ENCODE measurements at places on chromosomes 7 and 10. TPM values are rescaled to one million over a fixed set of nuclear protein-coding genes. Genes with fewer than 3 reads are reported as not detected.

DNA sequence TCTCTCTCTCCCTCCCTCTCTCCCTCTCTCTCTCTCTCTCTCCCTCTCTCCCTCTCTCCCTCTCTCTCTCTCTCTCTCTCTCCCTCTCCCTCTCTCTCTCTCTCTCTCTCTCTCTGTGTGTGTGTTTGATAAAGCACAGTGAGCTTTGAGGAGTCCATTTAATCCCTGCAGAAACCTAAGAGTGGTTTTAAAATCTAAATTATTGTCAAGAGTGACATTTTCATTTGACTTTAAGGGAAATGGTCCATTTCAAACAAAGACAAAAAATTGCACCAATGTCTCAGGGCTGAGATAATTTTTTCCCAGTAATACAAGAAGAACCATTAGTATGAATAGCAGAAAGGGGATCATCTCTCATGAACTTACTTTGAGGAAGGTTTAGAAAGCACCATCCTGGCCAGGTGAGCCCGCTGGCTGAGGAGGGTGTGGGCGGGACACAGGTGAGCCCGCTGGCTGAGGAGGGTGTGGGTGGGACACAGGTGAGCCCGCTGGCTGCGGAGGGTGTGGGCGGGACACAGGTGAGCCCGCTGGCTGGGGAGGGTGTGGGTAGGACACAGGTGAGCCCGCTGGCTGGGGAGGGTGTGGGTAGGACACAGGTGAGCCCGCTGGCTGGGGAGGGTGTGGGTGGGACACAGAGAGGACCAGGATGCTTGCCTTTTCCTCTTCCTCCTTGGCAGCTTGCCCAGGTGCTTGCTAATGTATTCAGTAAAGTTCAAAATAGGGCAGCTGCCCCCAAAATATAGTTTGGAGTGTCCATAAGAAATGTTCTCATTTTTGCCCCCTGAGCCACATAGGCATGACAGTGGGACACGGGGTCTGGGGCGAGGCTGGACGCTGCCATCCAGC lies 125.0 kb downstream of the DNAJB6 start:
- H3K36me3 ChIP-seq = no peaks in the 10 kb centered on the region
- H3K27ac ChIP-seq = no peak overlapping the region
- peaks cover 22% of the 10 kb centered on the region for H3K27me3 ChIP-seq
- H3K4me3 ChIP-seq = no peak overlapping the region

DNA sequence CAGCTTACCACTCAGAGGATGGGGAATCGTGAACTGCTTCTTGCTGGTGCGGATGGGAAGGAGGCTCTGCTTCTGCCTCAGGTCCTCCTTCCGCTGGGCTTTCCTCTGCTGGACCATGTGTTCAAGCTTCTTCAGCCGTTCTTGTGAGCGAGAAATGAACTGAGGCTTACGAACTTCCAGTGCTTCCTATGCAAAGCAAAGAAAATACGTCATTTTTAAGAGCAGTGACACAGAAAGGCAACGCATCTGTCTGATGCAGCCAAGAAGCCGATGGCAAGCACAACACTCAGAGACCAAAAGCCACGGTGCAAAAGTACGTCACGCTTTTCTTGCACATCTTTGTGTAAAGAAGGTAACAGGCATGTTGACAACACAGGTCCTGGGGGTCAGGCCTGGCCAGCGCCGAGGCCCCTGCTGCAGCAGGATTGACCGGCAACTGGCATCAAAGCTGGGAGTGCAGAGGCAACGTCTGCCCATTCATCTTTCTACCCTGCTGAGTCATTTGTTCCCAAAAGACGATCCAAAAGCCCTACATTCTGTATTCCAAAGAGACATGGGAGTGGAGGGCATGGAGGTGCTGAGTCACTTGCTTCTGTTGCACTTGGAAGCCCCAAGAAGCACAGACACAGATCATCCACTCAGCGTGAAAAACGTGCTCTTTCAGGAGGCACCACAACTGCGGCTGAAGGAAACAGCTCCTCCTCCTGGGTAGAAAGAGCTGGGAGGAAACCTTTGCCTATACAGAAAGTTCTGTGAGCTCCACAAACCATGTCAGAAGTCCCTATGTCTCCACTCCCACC lies 71.0 kb upstream of the ADAM12 start:
- H3K27ac ChIP-seq = no peak overlapping the region
- no peaks in the 10 kb centered on the region for H3K27me3 ChIP-seq
- no peak overlapping the region for H3K4me3 ChIP-seq
- no peak for DNase-seq
- no peaks in the 10 kb centered on the region for H3K4me1 ChIP-seq
- no peaks in the 10 kb centered on the region for H3K36me3 ChIP-seq

DNA sequence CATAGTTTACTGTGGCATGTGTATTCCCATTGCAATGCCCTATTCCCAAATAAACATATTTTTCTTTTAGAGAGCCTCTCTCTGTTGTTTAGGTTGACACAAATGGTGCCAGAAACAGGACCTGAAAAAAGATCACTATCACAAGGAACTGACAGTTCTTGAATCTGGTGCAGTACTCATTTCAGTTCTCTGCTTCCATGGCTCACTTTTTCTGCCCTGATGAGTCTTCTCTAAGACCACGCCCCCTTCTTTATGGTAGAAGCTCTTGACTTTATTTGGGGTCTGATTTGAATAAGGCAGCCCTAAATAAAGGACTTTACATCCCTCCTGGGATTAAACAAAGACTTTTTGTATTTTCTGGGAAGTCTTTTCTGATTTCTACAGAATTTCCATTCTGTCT lies 3.5 kb upstream of the CCDC126 start:
- peaks cover 8% of the 10 kb centered on the region for H3K4me1 ChIP-seq
- H3K27me3 ChIP-seq = no peaks in the 10 kb centered on the region
- no peaks in the 10 kb centered on the region for H3K36me3 ChIP-seq
- DNase-seq = no peak
- H3K27ac ChIP-seq = no peak overlapping the region
- no peak overlapping the region for H3K4me3 ChIP-seq

DNA sequence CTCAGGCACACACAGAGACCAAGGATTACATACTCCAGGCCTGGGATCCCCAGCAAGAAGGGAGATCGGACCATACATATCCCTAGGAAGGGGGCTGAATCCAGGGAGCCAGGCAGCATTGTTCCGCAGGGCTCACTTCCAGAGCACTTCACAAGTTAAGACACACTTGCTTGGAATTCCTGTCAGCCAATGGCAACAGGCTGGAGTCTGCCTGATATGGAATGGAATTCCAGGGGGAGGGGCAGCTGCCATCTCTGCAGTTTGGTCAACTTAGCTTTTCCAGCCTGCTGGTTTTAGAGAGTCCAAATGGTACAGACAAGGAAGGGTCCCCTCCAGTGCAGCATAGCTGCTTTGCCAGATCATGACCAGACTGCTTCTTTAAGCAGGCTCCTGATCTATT lies 290.0 kb upstream of the GLI3 start:
- H3K36me3 ChIP-seq = no peaks in the 10 kb centered on the region
- no peak overlapping the region for H3K27ac ChIP-seq
- no peaks in the 10 kb centered on the region for H3K4me1 ChIP-seq
- H3K27me3 ChIP-seq = no peaks in the 10 kb centered on the region
- H3K4me3 ChIP-seq = no peak overlapping the region
- DNase-seq = no peak

- peaks cover 18% of the 10 kb centered on the region for H3K4me1 ChIP-seq
- no peak overlapping the region for H3K4me3 ChIP-seq
- no peak for DNase-seq
- H3K36me3 ChIP-seq = peaks cover 10% of the 10 kb centered on the region
- H3K27me3 ChIP-seq = no peaks in the 10 kb centered on the region
Observed at GRCh38 chr10:102286216-102286615, 40.9 kb downstream of the GBF1 start.

- DNase-seq = no peak
- H3K36me3 ChIP-seq = peaks cover 38% of the 10 kb centered on the region
- H3K27me3 ChIP-seq = no peaks in the 10 kb centered on the region
- no peak overlapping the region for H3K4me3 ChIP-seq
- peak overlapping the region; percentile 67 for H3K27ac ChIP-seq
Observed at GRCh38 chr10:102802920-102803534, 34.2 kb downstream of the CYP17A1 start.

GRCh38 chr7:8384901-8385300 lies 48.5 kb upstream of the NXPH1 start:
- no peaks in the 10 kb centered on the region for H3K4me1 ChIP-seq
- H3K4me3 ChIP-seq = no peak overlapping the region
- no peak overlapping the region for H3K27ac ChIP-seq
- H3K36me3 ChIP-seq = no peaks in the 10 kb centered on the region

DNA sequence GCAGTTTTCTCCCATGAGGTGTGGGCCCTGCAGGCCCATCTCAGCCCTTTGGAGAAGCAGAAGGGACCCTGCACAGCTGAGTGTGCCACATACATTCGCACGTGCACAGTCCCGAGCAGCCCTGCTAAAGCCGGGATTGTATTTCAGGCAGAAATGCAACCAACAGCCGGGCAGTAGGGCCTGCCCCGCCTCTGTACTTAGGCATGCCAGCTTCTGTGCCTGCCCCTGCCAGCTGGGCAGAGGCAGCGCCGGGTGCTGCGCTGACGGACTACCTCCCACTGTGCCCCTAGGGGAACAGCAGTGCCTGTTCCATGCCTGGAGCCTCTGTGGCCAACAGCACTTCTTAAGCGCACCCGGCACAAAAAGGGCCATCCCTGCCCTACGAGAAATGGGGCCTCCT lies 170.3 kb downstream of the NEURL1 start:
- H3K4me3 ChIP-seq = no peak overlapping the region
- peak; percentile 59 for DNase-seq
- peaks cover 6% of the 10 kb centered on the region for H3K36me3 ChIP-seq
- H3K4me1 ChIP-seq = peaks cover 56% of the 10 kb centered on the region

DNA sequence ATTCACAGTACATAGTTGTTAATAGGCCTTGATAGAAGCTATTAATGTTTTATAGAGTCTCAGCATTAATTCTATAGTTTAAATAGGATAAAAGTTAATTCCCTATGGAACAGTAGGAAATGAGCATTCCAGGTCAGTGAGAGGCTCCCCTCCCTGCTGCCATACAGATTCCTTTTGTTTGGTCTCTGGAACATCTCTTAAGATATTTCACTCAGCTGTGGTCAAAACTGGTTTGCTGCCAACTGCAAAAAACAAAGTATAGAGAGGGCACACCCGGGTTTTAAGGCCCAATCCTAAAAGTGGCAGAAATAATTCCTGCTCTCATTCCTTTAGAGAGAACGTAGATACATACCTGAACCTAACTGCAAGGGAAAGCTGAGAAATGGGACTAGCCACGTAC lies 51.3 kb downstream of the MDFIC start:
- H3K36me3 ChIP-seq = no peaks in the 10 kb centered on the region
- H3K27ac ChIP-seq = no peak overlapping the region

- H3K4me3 ChIP-seq = no peak overlapping the region
- H3K27me3 ChIP-seq = no peaks in the 10 kb centered on the region
- no peak for DNase-seq
- H3K27ac ChIP-seq = no peak overlapping the region
- no peaks in the 10 kb centered on the region for H3K36me3 ChIP-seq
Observed at GRCh38 chr10:2978574-2979273, 88.6 kb upstream of the PFKP start.

- peaks cover 18% of the 10 kb centered on the region for H3K27me3 ChIP-seq
- peak within 1 kb of the TSS; percentile 80 for H3K27ac ChIP-seq
- H3K4me1 ChIP-seq = no peaks in the 10 kb centered on the region
- H3K36me3 ChIP-seq = no peaks in the 10 kb centered on the region
- H3K4me3 ChIP-seq = peak within 1 kb of the TSS; percentile 71
- peak; percentile 51 for DNase-seq
Observed at GRCh38 chr10:6579904-6580278, at the start of gene PRKCQ. Gene PRKCQ (minus strand): TSS chr10:6580276. CDS start chr10:6515135, 65,141 bp downstream.

- no peak for DNase-seq
- no peaks in the 10 kb centered on the region for H3K36me3 ChIP-seq
- no peaks in the 10 kb centered on the region for H3K4me1 ChIP-seq
- H3K27ac ChIP-seq = no peak overlapping the region
- H3K4me3 ChIP-seq = no peak overlapping the region
- no peaks in the 10 kb centered on the region for H3K27me3 ChIP-seq
Observed at GRCh38 chr10:82242778-82243177, 367.8 kb downstream of the NRG3 start.

DNA sequence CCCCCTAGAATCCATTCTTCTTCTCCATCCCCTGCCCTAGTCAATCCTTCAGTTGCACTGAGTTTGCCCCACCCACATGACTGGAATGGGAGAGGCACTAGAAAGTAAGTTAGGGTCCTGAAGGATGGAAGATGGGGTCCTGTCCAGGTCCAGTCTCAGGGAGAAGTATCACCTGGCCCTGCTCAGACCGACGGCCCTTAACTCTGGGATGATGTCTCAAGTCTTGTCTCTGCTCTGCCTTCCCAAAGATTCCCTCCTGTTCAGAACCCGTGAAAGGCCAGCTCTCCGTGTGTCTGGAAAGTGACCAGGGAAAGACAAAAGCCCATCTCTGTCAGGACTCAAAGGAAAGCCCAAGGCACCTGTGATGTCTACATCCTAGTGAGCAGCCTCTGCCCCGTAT lies 88.8 kb downstream of the OAT start:
- no peak overlapping the region for H3K27ac ChIP-seq
- H3K4me1 ChIP-seq = no peaks in the 10 kb centered on the region
- H3K36me3 ChIP-seq = no peaks in the 10 kb centered on the region
- no peak for DNase-seq

DNA sequence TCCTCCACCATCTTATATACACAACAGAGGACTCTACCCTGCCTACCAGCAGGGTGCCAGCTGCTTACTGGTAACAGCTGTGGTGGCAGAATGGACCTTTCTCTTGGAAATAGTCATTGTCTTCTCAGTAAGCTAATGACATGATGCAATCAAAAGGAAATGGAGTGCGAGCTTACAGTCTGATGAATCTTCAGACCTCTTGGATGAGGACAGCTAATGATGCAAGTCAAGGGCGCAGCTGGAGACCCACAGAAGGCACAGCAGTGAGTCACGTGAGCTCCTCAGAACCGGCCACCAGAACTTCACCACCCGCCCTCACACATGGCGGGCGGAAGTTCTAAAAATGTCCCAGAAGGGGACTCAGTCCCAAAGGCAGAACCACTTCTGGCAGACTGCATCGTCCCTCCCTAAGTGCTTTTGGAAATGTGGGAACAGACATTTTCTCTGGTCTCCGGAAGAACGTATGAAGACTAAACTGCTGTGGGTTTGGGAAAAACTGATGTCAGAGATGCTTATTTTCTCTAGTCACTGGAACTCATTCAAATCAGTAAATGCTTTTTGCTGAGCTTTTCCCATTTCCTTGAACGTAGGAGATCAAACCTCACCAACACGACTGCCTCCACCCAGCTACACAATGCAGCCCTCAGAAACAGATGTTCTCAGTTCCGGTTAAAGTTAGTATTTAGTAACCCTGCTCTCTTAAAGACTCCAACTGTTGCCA lies 96.4 kb downstream of the FAS start:
- DNase-seq = peak; percentile 75
- no peak overlapping the region for H3K4me3 ChIP-seq
- H3K4me1 ChIP-seq = peaks cover 42% of the 10 kb centered on the region
- H3K27me3 ChIP-seq = no peaks in the 10 kb centered on the region
- H3K36me3 ChIP-seq = no peaks in the 10 kb centered on the region

- no peaks in the 10 kb centered on the region for H3K36me3 ChIP-seq
- H3K27me3 ChIP-seq = peaks cover 38% of the 10 kb centered on the region
- H3K27ac ChIP-seq = no peak overlapping the region
- peak; percentile 58 for DNase-seq
Observed at GRCh38 chr10:77638321-77639101, 903 bp upstream of the KCNMA1 start.

GRCh38 chr7:51082096-51082840 lies 234.3 kb downstream of the COBL start:
- no peak overlapping the region for H3K4me3 ChIP-seq
- H3K36me3 ChIP-seq = no peaks in the 10 kb centered on the region
- H3K27ac ChIP-seq = no peak overlapping the region
- no peaks in the 10 kb centered on the region for H3K4me1 ChIP-seq
- no peak for DNase-seq

Gene CDNF
- total RNA-seq = 1.3 TPM

Gene KAZALD1
- total RNA-seq = 9.9 TPM

Gene PAX2
- not detected for total RNA-seq

Gene FAM204A
- total RNA-seq = 58.4 TPM

Gene SERPINE1
- total RNA-seq = 15.4 TPM

Gene SPDYE1
- not detected for total RNA-seq

Gene PAPOLB
- total RNA-seq = 0.24 TPM

Data from lower lobe of right lung (tissue), 2 donors.